ENCODE measurements at places on chromosomes 16 and 17.

GRCh38 chr17:32297860-32298259, 32.2 kb downstream of the RHBDL3 start:
- DNase-seq: no peak

DNA sequence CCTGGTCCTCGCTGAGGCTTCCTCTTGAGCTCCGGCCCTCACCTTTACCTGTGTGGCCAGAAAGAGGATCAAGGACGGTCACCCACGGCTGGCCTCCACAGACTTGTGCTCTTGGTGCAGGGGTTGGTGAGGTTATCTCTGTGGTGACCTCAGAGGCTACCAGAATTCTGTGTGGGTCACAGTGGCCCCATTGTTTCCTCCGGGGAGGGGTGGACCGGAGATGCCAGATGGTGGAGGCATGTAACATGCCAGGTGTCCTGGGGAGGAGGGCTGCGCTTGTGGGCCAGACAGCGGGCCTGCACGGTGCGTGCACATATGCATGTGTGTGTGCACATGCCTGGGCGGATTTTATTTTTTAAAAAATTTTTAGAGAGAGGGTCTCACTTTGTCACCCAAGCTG, 6.3 kb downstream of the SGCA start:
- DNase-seq: no peak

DNA sequence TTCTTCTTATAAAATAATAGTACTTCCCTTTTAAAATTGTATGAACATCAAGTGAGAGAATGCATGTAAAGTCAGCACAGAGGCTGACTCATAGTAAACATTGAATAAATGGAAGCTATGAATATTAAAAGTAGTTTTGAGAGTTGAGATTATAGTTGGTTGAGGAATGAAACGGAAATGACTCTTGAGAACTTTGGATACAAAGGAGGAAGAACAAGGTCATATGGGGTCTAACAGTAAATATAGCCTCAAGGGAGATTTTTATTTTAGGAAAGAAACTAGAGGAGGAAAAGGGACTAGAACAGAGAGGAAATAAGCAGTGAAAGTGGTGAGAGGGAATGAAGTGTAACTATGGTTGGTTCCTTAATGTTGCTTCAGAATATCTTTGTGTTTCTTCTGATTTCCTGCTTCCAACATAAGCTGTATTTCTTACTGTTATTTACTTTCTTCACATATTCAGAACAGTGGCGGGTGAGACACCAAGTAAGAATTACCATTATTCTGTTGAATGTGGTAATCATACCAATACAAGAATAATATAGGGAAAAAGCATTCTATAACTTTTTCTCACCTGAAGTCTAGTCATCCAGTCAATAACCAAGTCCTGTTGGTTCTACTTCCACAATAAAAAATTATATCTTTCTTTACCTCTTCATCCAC, 165.1 kb downstream of the CHD9 start:
- no peak for DNase-seq

- no peak for DNase-seq
These were observed 9.7 kb upstream of the BAIAP2 start for GRCh38 chr17:81025065-81025740.

GRCh38 chr17:46138473-46138872, 54.8 kb downstream of the KANSL1 start:
- DNase-seq: no peak

DNA sequence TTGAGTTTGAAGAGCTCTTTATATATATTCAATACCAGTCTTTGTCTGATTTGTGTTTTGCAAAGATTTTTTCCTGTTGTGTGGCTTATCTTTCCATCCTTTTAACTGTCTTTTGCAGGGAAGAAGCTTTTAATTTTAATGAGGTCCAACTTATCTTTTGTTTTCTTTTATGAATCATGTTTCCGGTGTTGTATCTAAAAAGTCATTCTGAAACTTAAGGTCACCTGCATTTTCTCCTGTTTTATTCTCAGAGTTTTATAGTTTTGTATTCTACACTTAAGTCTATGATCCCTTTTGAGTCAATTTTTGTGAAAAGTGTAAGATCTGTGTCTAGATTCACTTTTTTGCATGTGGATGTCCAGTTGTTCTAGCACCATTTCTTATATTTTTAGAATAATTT, 24.6 kb upstream of the COX10 start:
- DNase-seq: no peak

DNA sequence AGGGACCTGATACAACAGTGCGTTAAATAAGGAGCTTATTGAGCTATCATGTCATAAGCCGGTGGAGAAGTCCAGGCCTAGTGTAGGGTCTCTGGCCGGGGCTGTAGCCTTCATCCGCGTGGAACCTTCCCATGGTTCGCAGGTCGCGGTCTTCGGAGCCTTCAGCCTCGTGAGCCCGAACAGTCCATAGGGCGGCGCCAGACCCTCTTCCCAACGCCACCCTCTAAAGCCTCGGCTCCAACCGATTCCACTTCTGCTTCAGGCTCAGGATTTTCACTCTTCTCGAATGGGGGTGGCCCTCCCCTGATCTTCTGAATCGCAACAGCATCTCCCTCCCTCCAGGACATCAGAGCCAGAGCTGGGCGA, 10.3 kb upstream of the BRCA1 start:
- no peak for DNase-seq

- DNase-seq: no peak
These were observed 50.4 kb upstream of the HAS3 start for GRCh38 chr16:69055008-69055407.

- DNase-seq: no peak
These were observed 48.5 kb downstream of the ZNF18 start for GRCh38 chr17:11948789-11949188.
